ENCODE measurements at places on chromosomes 2 and 18.

- no peak for DNase-seq
Measured at GRCh38 chr2:131121464-131121863, 16.3 kb downstream of the PLEKHB2 start.

DNA sequence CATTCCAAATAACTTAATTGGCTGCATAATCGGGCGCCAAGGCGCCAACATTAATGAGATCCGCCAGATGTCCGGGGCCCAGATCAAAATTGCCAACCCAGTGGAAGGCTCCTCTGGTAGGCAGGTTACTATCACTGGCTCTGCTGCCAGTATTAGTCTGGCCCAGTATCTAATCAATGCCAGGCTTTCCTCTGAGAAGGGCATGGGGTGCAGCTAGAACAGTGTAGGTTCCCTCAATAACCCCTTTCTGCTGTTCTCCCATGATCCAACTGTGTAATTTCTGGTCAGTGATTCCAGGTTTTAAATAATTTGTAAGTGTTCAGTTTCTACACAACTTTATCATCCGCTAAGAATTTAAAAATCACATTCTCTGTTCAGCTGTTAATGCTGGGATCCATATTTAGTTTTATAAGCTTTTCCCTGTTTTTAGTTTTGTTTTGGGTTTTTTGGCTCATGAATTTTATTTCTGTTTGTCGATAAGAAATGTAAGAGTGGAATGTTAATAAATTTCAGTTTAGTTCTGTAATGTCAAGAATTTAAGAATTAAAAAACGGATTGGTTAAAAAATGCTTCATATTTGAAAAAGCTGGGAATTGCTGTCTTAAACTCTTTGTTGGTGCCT lies 1.4 kb downstream of the PCBP1 start:
- no peak for DNase-seq

DNA sequence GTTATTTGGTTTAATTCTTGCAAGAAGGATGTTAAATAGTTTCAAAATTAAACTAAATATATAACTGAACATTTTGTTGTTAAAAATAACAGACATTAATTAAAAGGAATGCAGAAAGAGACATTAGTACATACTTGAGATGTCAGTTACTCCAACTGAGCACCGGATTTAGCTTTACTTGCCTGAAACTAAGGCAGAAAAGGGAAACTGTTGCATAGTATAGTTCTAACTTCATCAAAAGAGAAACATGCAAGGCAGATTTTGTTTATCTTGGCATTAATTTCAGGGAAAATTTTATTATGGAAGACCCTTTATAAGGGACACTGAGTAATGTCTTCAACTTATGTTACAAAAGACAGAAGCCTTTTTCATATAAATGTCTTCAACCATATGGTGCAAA lies 218.3 kb downstream of the STK39 start:
- DNase-seq, result no peak

GRCh38 chr2:130327703-130328527 lies 14.8 kb upstream of the IMP4 start:
- DNase-seq, result no peak

GRCh38 chr18:37657493-37657892 lies 91.9 kb upstream of the CELF4 start:
- DNase-seq, result no peak

- DNase-seq, result no peak
Measured at GRCh38 chr18:13605901-13606300, 120.5 kb downstream of the FAM210A start.

DNA sequence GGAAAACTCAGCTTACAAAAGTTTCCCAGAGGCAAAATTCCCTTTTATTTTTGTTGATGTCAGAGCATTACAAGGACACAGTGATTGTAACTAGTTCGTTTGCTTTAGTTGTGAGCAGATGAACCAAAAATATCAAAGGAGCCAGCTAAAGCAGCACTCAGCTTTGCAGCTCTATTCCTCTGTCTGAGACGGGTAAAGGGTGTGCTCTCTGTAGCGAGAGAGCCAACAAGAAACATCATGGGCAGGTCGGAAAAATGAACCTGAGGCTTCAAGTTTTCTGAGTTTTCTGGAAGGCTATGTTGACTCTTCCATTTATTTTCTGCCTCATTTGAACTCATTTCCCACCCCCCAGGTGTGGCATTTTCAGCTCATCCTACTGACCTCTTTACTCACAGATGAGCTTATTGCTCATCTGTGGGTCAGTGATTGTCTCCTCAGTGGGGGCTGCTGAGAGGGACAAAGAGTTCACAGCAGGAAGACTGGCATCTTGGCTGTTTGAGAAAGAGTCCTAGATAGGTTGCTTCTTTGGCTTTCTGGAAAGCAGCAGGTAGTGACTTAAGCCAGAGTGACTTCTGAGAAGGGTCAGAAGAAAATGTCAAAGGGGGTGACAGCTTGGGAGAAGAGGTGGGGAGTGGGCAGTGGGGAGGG lies 66.6 kb upstream of the EPC2 start:
- DNase-seq, result no peak

GRCh38 chr2:127640082-127641072 lies 5.6 kb upstream of the GPR17 start:
- no peak for DNase-seq

- no peak for DNase-seq
Measured at GRCh38 chr18:35658112-35658511, 76.6 kb downstream of the GALNT1 start.

DNA sequence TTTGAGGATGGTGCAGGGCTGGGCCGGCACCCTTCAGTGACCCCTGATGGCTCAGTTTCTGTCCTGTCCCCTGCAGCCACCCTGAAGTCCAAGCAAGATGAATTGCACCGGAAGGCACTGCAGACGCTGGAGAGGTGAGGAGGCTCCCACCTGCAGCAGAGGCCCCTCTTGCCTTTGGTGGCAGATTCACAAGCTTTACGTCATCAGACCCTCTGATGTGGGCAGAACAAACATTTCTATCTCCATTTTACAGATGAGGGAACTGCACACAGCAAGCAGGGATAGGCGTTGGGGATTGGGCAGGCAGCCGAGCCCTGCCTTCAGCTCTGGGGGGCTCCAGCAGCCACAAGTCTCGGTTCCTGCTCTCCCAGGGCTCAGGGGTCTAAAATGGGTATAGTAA lies 107.7 kb upstream of the MCFD2 start:
- no peak for DNase-seq

GRCh38 chr2:130251535-130251872 lies 53.3 kb upstream of the TUBA3E start:
- no peak for DNase-seq
